ENCODE measurements at places on chromosomes 7 and 10. TPM values are rescaled to one million over a fixed set of nuclear protein-coding genes. Genes with fewer than 3 reads are reported as not detected.

DNA sequence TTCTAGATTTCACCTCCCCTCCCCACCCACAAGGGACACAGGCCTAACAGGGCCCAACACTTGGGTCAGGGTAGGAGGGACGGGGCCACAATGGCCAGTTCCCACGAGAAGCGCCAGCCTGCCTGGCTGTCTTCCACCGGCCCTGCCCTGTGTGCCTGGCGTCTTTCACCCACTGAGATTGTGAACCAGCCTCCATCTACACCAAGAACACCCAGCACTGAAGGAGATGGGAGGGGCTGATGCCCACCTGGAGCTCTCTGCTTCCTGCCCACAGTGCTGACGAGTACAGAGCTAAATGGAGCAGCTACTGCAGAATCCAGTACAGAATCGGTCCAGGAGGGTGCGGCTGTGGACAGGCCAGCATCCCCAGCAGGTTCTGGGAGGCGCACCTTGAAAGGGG lies 2.4 kb upstream of the ASIC3 start:
- H3K4me1 ChIP-seq: peaks cover 9% of the 10 kb centered on the region
- peaks cover 17% of the 10 kb centered on the region for H3K27me3 ChIP-seq
- no peak for DNase-seq
- no peak overlapping the region for H3K27ac ChIP-seq

DNA sequence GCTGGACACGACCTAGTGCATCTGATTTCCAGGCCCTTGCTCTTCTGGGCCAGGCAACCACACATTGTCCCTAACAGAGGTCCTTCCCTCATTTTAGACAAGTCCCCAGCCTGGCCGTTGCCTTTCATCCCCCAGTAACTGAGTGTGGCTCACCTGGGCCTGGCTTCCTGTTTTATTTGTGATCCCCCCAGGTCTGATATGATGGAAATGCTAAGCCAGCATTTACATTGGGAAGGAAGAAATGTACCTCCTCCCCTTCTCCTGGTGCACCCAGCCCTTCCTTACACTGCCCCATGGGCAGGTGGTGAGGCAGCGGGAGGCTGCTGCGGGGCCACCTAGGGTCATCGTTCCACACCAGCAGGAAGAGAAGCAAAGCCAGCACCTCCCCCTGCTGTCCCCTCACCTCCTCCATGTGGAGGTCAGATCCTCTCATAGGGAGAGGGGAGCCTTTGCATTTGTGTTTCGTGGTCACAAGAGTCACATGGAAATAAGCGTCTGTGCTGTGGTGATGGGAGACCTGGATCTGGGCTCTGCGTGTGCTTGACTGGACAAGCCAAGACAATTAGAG lies 108.8 kb downstream of the GLRX3 start:
- H3K36me3 ChIP-seq: no peaks in the 10 kb centered on the region
- H3K27ac ChIP-seq: no peak overlapping the region

GRCh38 chr7:15204421-15204820 lies 301.9 kb upstream of the DGKB start:
- H3K27ac ChIP-seq: no peak overlapping the region
- no peaks in the 10 kb centered on the region for H3K36me3 ChIP-seq
- H3K27me3 ChIP-seq: no peaks in the 10 kb centered on the region
- H3K4me1 ChIP-seq: no peaks in the 10 kb centered on the region
- no peak overlapping the region for H3K4me3 ChIP-seq

- peak overlapping the region; percentile 93 for H3K4me3 ChIP-seq
- peaks cover under 1% of the 10 kb centered on the region for H3K36me3 ChIP-seq
- H3K27ac ChIP-seq: peak overlapping the region; percentile 94
These were observed 615 bp upstream of the WBP1L start for GRCh38 chr10:102743078-102743587.

- H3K27me3 ChIP-seq: no peaks in the 10 kb centered on the region
- DNase-seq: no peak
These were observed 66.9 kb downstream of the MLLT10 start for GRCh38 chr10:21600804-21601433.

Gene SDHAF3
- 14.4 TPM for total RNA-seq

Gene KIAA1217
- total RNA-seq: 167 TPM

Gene MYOF
- 56.0 TPM for total RNA-seq
